Panc1 (cell line): ENCODE measurements at places on chromosomes 1 and 21. TPM values are rescaled to one million over a fixed set of nuclear protein-coding genes. Genes with fewer than 3 reads are reported as not detected.

S100A14 gene
- total RNA-seq, result 0.57 TPM

CELA3A gene
- total RNA-seq, result 5.9 TPM

LMX1A gene
- total RNA-seq, result not detected

OR2T35 gene
- not detected for total RNA-seq

IQGAP3 gene
- 25.6 TPM for total RNA-seq

DIO1 gene
- 0.28 TPM for total RNA-seq

CSDE1 gene
- total RNA-seq, result 347 TPM

KLHDC9 gene
- total RNA-seq, result 7.6 TPM

APCS gene
- 0.33 TPM for total RNA-seq

ECM1 gene
- 2.2 TPM for total RNA-seq

UBE2U gene
- not detected for total RNA-seq

ADAMTS4 gene
- total RNA-seq, result 0.26 TPM

WLS gene
- total RNA-seq, result 29.6 TPM

LDLRAP1 gene
- total RNA-seq, result 23.1 TPM

FLVCR1 gene
- 21.4 TPM for total RNA-seq

PRAMEF27 gene
- not detected for total RNA-seq

HLX gene
- 0.39 TPM for total RNA-seq

RIPPLY3 gene
- 1.2 TPM for total RNA-seq

OR2T10 gene
- not detected for total RNA-seq

SCNM1 gene
- total RNA-seq, result 36.5 TPM

SH2D5 gene
- total RNA-seq, result 23.3 TPM

BEST4 gene
- 0.15 TPM for total RNA-seq

RASSF5 gene
- 1.6 TPM for total RNA-seq

OR2L13 gene
- total RNA-seq, result not detected

LCE1F gene
- not detected for total RNA-seq

NUF2 gene
- total RNA-seq, result 26.1 TPM

CHRM3 gene
- 0.13 TPM for total RNA-seq

CELA3B gene
- 3.4 TPM for total RNA-seq

RORC gene
- total RNA-seq, result not detected

CTTNBP2NL gene
- 18.4 TPM for total RNA-seq

GJC2 gene
- total RNA-seq, result 2.4 TPM

OR2T1 gene
- total RNA-seq, result not detected

TCHH gene
- total RNA-seq, result 0.28 TPM

TOMM20 gene
- 101 TPM for total RNA-seq

C4BPB gene
- total RNA-seq, result 0.62 TPM

ERRFI1 gene
- total RNA-seq, result 299 TPM

TFF1 gene
- total RNA-seq, result 0.36 TPM

FAM131C gene
- 3.4 TPM for total RNA-seq

COL16A1 gene
- 7.6 TPM for total RNA-seq

C1QB gene
- total RNA-seq, result 0.33 TPM

FAM177B gene
- total RNA-seq, result not detected

RGS1 gene
- not detected for total RNA-seq

TTC13 gene
- total RNA-seq, result 19.0 TPM

SAMSN1 gene
- total RNA-seq, result 0.44 TPM

CHRNB2 gene
- 0.21 TPM for total RNA-seq

KPRP gene
- total RNA-seq, result not detected

CRYAA gene
- 2.1 TPM for total RNA-seq

PPM1J gene
- total RNA-seq, result 0.51 TPM

MCOLN2 gene
- total RNA-seq, result 22.5 TPM

TMPRSS3 gene
- total RNA-seq, result not detected

BECN2 gene
- total RNA-seq, result not detected

TRIM67 gene
- 0.08 TPM for total RNA-seq

KRTAP19-3 gene
- total RNA-seq, result not detected
